ENCODE measurements at places on chromosomes 7 and 10.

- no peak for DNase-seq
These were observed 40.3 kb downstream of the HIPK2 start for GRCh38 chr7:139737221-139738100.

- DNase-seq: no peak
These were observed 40.6 kb upstream of the NPFFR1 start for GRCh38 chr10:70324339-70324861.

DNA sequence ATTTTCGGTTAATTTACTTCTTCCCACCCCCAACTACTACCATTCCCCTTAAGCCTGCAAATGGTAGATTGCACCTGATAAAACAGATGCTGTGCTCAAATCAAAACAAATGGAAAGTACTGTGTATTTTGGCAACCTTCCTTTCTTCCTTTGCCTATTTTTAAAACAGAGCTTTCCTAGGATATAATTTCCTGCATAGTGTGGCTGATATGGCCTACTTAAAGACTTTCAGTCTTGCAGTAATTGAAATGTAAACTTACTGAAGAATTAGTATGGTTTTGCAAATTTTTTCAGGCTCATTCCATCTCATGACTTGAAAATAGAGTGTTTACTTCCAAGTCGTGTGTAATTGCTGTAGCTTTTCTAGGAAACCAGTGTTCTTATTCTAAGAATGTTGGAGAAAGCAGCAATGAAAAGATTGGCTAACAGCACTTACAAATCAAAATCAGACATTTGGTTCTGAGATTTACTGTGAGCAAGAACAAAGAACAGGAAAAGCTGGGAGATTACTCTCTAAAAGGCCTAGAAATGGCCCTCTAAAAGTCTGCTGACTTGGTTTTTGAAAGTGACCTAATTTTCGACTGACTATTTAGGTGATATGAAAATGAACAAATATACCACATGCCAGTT is 52.0 kb downstream of the REEP3 start:
- no peak for DNase-seq

DNA sequence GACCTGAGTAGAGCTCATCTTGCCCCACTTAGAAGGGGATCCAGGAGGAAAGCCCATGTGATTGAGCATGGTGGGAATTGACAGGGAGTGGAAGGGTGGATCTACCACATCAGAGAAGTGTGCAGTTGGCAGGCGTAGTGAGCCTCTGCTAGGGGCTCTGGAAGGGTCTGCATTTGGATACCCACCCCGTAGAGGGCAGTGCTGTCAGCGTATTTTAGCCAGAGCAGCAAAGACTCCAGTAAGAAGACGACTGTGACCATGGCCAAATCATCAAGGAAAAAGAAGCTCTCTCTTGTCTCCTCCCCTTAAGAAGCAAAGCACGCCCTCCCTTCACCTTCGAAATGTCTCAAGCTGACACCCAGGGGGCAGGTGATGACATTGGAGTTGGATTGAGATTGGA is 68.8 kb upstream of the INHBA start:
- DNase-seq: no peak

GRCh38 chr7:30886608-30887011 is 25.0 kb upstream of the AQP1 start:
- no peak for DNase-seq

- DNase-seq: no peak
These were observed 40.3 kb upstream of the SH2D4B start for GRCh38 chr10:80497187-80498077.

- DNase-seq: no peak
These were observed 403 bp upstream of the ENO4 start for GRCh38 chr10:116848944-116849247.

DNA sequence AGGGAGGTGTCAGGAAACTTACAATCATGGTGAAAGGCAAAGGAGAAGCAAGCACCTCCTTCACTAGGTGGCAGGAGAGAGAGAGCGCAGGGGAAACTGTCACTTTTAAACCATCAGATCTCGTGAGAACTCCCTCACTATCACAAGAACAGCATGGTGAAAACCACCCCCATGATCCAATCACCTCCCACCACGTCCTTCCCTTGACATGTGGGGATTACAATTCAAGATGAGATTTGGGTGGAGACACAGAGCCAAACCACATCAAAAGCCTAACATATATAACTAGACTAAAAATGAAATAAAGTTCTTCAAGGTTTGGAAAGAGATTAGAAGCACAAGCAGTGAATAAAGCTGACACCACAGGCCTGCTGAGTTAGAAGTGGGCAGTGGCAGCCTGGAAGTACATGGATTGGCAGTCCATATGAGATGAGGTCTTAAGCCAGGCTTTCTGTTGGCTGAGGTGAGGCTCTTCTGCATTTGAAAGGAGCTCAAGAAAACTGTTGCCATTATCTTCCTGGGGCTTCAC is 96.4 kb upstream of the MDFIC start:
- no peak for DNase-seq

DNA sequence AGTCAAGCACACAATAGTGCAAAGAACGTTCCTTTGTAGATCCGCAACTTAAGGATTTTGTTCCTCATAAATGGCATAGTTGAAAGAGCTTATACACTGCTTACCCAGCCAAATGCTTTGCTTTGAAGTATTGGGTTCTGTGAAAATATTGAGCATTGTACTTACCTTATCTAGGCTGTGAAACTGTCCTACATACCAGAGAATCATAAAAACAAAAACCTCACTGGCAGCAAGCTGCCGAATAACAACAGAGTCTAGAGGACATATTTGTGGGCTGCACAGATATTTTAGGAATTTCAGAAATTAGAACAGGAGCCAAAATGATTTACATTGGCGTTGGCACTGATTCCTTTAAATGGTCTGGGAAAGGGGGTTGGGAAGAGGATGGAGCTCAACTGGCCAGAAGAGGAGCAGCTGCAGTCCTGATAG is 174.8 kb downstream of the RTKN2 start:
- no peak for DNase-seq

DNA sequence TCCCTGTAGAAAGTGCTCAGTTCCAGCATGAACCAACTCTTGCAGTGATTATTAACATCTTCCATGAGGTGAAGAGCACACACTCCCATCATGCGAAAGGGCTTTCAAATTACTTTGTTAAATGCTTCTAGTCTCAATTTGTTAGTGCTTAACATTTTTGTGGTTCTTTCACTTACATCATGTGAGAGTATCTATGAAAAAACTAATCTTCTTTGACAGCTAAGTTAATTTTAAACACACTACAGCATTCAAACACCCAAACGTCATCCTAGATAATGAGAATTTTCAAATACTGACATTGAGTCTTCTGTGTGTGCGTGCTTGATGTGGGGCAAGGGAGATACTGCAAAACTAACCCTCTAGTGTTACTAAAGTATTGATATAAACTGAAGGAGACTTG is 84.8 kb downstream of the ETV1 start:
- DNase-seq: no peak

- DNase-seq: no peak
These were observed 106.2 kb downstream of the RTKN2 start for GRCh38 chr10:62162261-62162981.

DNA sequence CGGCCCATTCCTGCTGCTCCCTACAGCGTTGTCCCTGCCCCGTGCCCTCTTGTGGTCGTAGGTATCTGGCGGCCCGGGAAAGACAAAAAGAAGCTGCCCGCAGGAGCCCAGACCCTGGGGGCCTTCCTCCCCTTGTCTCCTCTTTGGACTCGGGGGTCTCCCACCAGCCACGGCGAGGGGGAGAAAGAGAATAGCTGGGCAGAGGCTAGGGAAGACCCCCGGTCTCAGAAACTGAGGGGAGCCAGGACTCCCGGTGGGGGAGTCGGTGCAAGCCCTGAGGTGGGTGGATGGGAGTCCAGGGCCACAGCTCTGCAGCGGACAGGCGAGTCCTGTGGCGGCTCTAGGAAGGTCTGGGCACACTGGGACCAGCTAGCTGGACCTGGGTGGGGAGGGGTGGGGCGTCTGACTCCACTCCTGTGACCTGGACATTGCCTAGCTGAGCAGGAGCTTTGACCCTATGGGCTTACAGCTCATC is 1.3 kb upstream of the SH2D4B start:
- no peak for DNase-seq
